ENCODE measurements at places on chromosomes 12 and 14.

GRCh38 chr12:9077152-9078031 lies 38.3 kb downstream of the A2M start:
- DNase-seq: no peak

DNA sequence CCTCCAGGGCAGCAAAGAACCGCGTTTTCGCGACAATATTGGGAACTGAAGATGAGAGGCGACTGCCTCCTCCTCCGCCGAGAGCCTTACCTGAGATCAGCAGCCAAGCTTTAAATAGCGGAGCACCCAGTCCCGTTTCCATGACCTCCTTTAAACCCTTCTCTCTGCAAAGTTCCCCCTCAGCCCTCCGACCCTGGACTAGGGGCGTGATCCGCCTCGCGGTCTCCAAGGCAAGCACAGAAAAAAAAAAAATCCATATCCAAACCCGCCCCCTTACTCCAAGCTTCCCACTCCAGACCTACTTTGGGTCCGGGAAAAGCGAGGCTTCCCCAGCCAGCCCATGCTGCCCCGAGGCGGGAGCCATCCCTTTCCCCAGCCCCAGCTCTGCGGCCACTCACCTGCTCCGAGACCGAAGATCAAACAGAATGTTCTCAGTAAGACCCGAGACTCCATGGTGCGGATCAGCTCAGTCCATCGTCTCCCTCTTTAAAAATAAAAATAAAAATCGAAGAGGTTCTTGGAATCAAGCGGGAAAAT lies 630 bp downstream of the NELL2 start:
- DNase-seq: peak; percentile 62

- peak; percentile 41 for DNase-seq
Observed at GRCh38 chr14:79279645-79280597, 931.4 kb downstream of the DIO2 start.

- no peak for DNase-seq
Observed at GRCh38 chr14:67536087-67536486, 3.0 kb downstream of the PLEKHH1 start.

DNA sequence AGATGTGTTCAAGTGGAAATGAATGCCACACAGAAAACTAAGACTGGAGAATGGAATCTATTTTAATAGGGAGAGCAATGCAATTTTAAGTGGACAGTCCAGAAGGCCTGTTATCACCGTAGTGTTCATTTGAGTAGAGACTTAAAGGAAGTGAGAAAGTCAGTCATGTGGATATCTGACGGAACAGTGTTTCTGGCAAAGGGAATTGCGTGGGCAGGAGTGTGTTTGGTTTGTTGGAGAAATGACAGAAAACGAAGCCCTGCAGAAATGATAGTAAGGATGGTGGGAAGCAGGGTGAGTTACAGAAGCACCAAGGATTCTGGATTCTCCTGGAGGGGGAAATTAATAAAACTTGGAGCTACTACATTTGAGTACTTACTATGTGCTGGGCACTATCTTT lies 776.6 kb downstream of the MED13L start:
- DNase-seq: no peak

GRCh38 chr12:6039894-6040601 lies 84.4 kb downstream of the VWF start:
- peak; percentile 87 for DNase-seq

DNA sequence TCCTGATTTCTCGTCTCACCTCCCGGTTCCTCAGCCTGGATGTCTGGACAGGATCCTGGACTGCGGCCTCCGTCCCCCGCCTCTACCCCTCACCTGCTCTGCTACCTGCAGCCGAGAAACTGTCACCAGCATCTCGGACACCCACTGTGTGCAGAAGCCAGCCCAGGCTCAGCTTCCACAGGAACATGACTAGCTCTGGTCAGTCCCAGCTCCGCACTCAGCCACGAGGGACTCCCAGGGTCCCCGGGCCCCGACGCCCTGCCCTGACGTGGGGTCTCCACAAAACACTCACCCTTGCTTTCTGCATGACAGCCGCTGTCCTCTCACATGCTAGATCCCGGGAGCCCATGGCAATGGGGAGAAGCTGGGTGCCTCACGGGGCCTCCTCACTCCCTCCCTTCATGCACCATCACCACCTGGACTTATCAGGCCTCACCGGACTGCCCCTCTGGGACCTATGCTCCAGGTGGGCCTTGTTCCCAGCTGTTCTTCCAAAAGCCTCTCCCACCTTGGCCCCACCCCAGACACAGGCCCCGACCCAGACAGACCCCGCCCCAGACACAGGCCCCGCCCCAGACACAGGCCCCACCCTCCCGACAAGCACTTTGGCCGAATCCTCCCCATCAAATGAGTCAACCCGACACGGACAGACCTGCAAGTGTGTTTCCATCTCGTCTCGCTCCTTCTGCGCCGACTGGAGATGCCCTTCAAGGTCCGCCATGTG lies 26.9 kb upstream of the ANKLE2 start:
- no peak for DNase-seq

GRCh38 chr14:88955455-88955854 lies 131.0 kb downstream of the TTC8 start:
- no peak for DNase-seq

GRCh38 chr14:106605548-106606448 lies 1079.4 kb downstream of the TMEM121 start:
- DNase-seq: no peak

- DNase-seq: no peak
Observed at GRCh38 chr12:80325167-80325959, 118.7 kb upstream of the PTPRQ start.

DNA sequence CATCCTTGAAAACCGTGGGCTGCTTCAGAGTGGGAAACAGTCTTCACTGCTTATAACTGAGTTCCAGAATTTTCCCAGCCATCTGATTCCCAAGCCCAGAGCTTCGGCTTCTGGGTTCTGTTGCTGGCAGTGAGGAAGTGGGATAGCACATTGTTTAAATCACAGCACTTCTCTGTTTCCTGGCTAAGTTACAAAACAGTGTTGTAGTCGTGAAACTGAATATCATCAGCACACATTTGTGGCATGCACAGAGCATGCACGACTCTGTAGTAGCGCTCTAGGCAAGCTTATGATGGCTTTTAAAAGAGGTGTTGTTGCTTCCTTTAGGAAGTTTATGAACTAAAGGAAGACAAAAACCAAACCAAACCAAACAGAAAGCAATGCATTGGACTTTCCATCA lies 1005.5 kb downstream of the NRXN3 start:
- DNase-seq: no peak

GRCh38 chr12:68939505-68939904 lies 6.5 kb upstream of the CPM start:
- no peak for DNase-seq

DNA sequence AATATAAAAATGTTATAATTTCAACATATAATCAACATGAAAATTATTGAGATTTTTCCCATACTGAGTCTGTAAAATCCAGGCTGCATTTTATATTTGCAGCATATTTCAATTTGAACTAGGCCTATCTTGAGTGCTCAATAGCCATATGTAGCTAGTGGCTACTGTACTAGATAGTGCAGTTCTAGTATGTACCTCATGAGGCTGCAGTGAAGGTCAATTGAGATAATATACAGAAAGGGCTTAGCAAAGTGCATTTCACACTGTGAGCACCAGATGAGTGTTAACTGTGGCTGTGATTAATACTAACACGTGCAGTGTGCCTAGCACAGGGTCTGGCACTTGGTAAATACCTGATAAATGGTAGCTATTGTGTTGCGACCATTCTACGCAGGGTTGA lies 5.4 kb upstream of the SLC22A17 start:
- no peak for DNase-seq

- DNase-seq: no peak
Observed at GRCh38 chr12:129496226-129496625, 407.6 kb downstream of the TMEM132D start.

DNA sequence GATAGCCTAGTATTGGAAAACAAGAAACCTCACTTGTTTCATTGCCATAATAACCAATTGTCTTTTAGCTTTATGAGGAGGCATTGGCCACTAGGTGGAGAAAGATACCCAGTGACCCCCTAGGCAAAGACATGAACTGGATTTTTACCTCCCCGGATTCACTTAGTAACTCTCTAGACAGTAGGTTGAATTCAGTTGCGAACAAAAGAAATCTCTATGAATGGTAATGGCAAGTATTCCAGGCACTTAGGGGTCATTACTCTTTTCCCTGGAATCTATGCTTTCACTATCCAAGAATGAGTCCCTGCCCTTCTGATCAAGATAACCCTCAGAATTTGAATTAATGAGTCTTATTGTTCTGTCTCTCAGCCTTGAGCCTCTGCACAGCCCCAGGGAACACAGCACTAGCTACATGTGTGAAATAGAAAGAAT lies 29.5 kb upstream of the RHOJ start:
- peak; percentile 75 for DNase-seq

GRCh38 chr14:84312551-84312950 lies 1217.4 kb upstream of the FLRT2 start:
- no peak for DNase-seq

DNA sequence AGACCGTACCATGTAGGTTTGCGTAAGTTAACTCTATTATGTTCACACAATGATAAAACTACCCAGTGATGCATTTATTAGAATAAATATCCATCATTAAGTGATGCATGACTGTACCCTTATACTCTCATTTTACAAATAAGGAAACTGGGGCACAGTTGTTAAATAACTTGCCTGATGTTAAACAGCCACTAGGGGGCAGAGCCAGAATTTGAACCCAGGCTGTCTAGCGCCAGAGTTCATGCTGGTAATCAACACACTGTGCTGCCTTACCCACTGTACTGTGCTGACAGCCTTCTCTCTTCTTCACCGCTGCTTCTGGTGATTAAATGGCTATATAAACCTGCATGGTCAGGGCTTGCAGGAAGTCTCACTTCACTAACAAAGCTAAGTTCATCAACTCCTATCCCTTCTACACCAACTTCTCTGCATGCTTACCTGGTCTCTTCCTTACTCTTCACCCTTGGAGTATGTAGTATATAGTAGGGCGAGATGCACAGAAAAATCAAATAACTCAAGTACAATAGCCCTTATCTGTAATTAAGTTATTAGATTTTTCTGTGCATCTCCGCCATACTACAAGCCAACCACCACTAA lies 43.6 kb upstream of the APPL2 start:
- DNase-seq: peak; percentile 58

GRCh38 chr14:86627080-86627479 lies 1097.1 kb downstream of the FLRT2 start:
- DNase-seq: no peak

DNA sequence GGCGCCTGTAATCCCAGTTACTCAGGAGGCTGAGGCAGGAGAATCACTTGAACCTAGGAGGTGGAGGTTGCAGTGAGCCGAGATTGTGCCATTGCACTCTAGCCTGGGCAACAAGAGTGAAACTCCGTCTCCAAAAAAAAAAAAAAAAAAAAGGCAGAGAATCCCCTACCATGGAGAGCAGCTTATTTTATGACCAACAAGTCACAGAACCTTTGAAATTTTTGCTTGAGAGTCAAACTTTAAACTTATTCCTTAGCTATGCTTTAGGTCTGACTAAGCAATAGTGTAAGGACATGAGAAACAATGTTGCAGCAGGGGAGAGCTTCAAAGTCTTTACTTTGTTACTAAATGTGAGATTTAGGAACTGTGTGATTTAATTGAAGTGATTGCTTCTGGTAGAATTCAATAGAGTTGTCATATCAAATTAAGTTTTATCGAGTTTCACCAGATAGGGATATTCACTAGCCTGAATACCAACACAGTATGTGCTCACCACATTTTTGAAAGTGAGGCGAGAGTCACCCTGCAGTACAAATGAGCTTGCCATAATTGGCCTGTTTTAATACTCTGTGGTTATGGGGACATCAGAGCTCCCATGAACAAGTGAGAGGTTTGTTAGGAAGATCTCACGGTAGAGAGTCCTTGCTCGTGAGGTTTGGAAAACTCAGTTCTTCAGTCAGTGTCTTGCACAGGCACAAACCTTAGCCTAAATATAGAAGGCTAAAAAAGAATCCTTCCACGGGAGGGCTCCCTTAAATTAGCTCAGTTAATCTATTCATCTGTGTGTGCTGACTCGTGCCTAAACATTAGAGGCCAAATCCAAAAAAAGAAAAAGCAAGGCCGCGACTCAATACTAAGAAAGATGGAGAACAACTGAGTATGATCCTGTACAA lies 108.6 kb downstream of the SAMD4A start:
- DNase-seq: no peak

GRCh38 chr14:31142455-31143087 lies 65.0 kb downstream of the HECTD1 start:
- DNase-seq: no peak

- peak; percentile 43 for DNase-seq
Observed at GRCh38 chr14:75636100-75636692, 24.5 kb downstream of the ERG28 start.

DNA sequence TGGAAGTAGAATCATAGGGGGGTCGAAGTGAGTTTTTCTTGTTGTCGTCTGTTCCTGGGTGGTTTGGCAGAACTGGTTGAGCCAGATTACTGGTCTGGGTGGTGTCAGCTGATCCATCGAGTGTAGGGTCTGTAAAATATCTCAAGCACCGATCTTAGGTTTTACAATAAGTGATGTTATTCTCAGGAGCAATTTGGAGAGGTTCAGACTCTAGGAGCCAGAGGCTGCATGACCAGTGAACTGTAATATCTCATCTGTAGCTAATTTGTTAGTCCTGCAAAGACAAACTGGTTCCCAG lies 9.7 kb upstream of the SERPINA1 start:
- DNase-seq: no peak

- DNase-seq: peak; percentile 71
Observed at GRCh38 chr12:121009741-121010140, 6.5 kb downstream of the C12orf43 start.

- DNase-seq: no peak
Observed at GRCh38 chr12:64757771-64758170, 1.4 kb downstream of the GNS start.

DNA sequence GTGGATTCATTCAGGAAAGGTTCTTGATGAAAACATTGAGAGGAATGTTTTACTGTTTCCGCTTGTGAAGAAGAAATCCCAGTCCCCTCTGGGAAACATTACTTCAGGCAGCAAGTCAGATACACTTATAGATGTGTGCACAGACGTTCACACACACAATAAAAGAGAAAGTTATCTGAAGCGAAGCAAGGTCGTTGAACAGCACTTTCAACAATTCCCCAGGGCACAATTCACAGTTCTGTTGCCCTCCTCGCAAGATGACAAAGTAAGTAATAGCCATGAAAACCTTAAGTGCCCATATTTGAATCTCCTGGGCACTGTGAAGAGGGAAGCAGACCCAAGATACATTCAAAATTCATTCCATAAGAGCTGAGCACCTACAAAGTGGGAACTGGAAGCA lies 156.6 kb upstream of the CAND1 start:
- DNase-seq: no peak

DNA sequence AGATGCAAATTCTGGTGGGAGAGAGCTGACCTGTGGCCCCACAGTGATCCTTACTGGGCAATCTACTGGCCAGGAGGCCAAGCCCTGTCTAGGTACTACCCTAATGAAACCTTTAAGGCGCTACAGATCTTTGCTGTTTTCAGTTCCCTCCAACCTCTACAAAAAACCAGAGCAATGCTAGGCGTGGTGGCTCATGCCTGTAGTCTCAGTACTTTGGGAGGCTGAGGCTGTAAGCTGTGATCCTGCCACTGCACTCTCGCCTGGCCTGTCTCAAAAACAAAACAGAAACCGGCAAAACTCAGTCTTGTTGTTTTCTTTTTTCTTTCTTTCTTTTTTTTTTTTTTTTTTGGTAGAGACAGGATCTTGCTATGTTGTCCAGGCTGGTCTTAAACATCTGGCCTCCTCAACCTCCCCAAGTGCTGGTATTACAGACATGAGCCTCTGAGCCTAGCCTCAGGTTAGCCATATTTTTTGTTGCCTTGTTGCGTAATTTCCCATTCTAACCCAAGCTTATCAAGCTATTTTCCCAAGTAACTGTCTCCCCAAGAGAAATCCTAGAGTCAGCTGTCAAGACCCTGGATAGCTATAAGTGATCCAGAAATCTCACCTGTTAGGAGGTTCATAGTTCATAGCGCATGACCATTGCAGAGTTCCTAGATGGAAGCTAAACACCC lies 2.8 kb downstream of the ETFBKMT start:
- DNase-seq: no peak
